H1 (cell line): ENCODE measurements at places on chromosomes 12 and 14. TPM values are rescaled to one million over a fixed set of nuclear protein-coding genes. Genes with fewer than 3 reads are reported as not detected.
A peak's percentile ranks its signal among the peaks of the same experiment; 100 is the strongest.

The EIF2S3B gene
- total RNA-seq = 5.3 and 6.7 TPM in 2 replicates

DNA sequence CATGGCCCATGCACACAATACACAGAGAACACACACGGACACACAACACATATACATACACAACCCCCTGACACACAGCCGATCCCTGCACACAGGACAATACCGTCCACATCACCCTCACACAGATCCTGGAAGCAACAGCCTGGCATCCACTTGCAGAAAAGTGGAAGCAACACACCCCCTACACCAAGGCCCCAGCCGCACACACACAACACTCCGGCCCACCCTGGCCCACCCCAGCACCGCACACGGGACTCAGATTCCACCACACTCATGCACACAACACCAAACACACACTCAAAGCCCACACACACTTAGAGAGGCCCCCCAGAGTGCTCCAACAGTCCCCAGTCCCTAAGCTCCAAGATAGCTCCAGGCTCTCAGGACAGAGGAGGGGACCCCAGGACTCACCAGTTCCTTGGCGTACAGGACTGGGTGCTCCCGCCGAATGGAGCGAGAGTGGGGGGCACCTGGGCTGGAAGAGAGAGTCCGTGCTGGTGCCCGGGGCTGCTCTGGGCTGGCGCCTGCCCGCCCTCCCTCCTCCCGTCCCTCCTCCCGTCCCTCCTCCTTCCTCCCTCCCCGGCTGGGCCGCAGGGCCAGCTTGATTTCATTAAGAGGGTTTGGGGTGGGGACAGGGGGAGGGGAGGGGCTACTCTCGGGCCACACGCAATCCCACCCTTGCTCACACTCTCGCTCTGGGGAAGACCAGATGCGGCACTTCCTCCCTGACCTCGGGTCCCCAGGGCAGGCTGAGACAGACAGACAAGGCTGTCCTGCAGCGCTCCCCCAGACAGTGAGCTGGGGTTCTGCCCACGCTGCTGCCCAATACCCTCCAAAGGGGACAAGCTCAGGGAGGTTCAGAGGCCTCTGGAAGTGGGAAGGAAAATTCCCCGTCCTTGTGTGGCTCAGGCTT lies at the start of gene TMEM119:
Gene TMEM119, minus strand, starts transcription at position 526 of the 913 bp plus-strand sequence. CDS start 5,701 bp downstream, outside the sequence.
- no peaks in the 10 kb centered on the region for H3K27me3 ChIP-seq
- H3K4me1 ChIP-seq = no peaks in the 10 kb centered on the region; the same call in 1 of the 2 replicates
- no peak within 1 kb of the TSS for H3K27ac ChIP-seq
- no peak for DNase-seq

- H3K27ac ChIP-seq = 0 out of 2 replicates have a peak overlapping the region, but pooled peaks have one; percentile 35
- no peak for DNase-seq
- no peaks in the 10 kb centered on the region for H3K36me3 ChIP-seq
These were observed 95.0 kb upstream of the OTX2 start for GRCh38 chr14:56905282-56905681.

The CCDC184 gene
- total RNA-seq = 2.2 and 2.5 TPM in 2 replicates

The MAP1LC3B2 gene
- 1.3 and 1.5 TPM in 2 replicates for total RNA-seq

DNA sequence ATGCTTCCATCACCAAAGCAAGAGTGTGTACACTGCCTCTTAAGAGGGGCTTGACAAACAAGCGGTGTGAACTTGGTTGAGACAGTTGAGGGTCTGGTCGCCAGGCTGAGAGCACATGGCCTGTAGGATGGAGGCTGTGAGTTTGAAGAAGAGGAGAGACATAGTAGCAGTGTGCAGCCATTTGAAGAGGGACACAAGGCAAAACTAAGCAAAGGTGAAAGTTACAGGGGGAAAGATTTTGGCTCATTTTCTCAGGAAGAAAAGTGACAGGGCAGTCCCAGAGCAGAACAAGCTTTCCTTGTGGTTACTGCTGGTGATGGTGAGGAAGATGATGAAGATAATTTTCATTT lies 11.3 kb upstream of the C12orf76 start:
- no peaks in the 10 kb centered on the region for H3K4me1 ChIP-seq
- H3K36me3 ChIP-seq = no peaks in the 10 kb centered on the region
- no peak overlapping the region for H3K4me3 ChIP-seq
- H3K27me3 ChIP-seq = no peaks in the 10 kb centered on the region
- no peak for DNase-seq

DNA sequence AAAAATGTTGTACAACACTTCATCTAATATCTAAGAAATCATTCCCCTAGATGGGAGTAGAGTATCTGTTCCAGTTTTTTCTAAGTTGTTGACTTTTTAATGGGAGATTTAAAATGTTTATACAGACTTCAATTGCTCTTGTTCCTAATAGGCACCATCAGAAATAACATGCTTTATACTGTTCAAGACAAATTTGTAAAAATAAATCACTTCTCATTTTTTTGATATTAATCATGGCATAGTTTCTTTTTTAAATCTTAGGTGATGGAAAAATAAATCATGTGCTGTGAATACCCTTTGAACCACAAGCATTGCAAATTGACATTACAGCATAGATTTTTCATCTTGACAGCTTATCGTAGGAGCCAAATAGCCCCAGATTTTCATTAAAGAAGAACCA lies 473.5 kb upstream of the MGAT4C start:
- H3K27me3 ChIP-seq = no peaks in the 10 kb centered on the region

- no peaks in the 10 kb centered on the region for H3K27me3 ChIP-seq
- H3K4me1 ChIP-seq = peaks cover 18% of the 10 kb centered on the region
- H3K27ac ChIP-seq = peak overlapping the region; percentile 16; the same call in 1 of the 2 replicates
- peaks cover 10% of the 10 kb centered on the region for H3K36me3 ChIP-seq
These were observed 38.9 kb downstream of the TEAD4 start for GRCh38 chr12:2997989-2998670.

The NINJ2 gene
- not detected in 2 replicates for total RNA-seq

DNA sequence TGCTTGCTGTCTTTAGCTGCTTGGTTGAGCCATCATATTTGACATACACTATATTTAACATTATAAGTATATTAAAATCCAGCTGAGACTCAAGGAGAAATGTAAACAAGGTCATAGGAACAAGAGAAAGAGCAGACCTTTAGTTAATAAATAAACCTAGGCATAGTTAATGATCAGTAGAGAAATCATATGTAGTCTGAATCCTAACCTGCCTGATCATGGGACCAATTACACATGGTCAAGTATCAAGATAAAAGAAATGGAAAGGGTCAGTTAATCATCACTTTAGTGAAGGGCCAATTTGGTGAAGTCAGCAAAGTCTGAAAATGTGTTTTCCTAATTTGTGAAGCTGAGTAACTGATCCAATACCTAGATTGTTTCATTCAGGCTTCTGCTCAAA lies 7.5 kb downstream of the RNF212B start:
- H3K4me1 ChIP-seq = peaks cover 2% of the 10 kb centered on the region; the same call in 1 of the 2 replicates
- no peaks in the 10 kb centered on the region for H3K27me3 ChIP-seq
- no peak overlapping the region for H3K4me3 ChIP-seq
- DNase-seq = no peak
- no peak overlapping the region for H3K27ac ChIP-seq
- H3K36me3 ChIP-seq = no peaks in the 10 kb centered on the region

The C12orf42 gene
- not detected in 2 replicates for total RNA-seq

The TMEM52B gene
- not detected in 2 replicates for total RNA-seq

- H3K36me3 ChIP-seq = no peaks in the 10 kb centered on the region
- no peak for DNase-seq
- no peak overlapping the region for H3K4me3 ChIP-seq
These were observed 68.2 kb upstream of the WSCD2 start for GRCh38 chr12:108060903-108061302.

The ADAM20 gene
- total RNA-seq = 0.26 TPM in 1 of 2 replicates, not detected in the other

The SIX6 gene
- total RNA-seq = not detected in 2 replicates

DNA sequence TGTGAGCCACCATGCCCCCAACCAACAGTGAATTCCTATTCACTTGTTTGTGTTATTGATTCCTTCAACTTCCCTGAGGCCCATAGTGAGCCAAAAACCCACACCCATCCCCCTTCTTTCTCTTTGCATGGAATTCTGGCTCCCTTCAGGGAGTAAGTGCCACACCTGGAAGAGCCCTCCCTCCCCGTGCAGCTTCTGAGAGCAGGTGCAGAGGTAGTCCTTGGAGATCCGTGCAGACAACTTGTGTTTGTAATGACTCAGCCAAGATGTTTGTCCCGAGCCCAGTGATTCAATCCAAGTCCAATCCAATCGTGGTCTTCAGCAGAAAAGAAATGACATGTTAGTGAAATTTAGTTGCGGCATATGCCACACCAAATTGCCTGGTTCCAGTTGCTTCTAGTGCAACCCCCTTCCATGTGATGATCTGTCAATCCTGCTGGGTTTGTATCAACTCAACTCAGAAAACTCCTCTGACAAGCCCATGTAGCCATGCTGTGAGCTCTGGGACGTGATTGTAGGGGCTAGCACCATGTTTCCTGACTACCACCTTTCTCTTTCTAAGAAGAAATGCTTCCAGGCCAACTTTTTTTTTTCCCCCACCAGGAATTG lies 27.5 kb downstream of the GPRC5A start:
- H3K27ac ChIP-seq = no peak overlapping the region
- no peaks in the 10 kb centered on the region for H3K27me3 ChIP-seq
- no peak overlapping the region for H3K4me3 ChIP-seq
- no peaks in the 10 kb centered on the region; the same call in none of the 2 replicates for H3K4me1 ChIP-seq

- H3K36me3 ChIP-seq = no peaks in the 10 kb centered on the region
- no peak overlapping the region for H3K4me3 ChIP-seq
- no peak for DNase-seq
- H3K27ac ChIP-seq = no peak overlapping the region
- H3K27me3 ChIP-seq = no peaks in the 10 kb centered on the region
- no peaks in the 10 kb centered on the region for H3K4me1 ChIP-seq
These were observed 75.8 kb downstream of the RIN3 start for GRCh38 chr14:92589213-92589852.

DNA sequence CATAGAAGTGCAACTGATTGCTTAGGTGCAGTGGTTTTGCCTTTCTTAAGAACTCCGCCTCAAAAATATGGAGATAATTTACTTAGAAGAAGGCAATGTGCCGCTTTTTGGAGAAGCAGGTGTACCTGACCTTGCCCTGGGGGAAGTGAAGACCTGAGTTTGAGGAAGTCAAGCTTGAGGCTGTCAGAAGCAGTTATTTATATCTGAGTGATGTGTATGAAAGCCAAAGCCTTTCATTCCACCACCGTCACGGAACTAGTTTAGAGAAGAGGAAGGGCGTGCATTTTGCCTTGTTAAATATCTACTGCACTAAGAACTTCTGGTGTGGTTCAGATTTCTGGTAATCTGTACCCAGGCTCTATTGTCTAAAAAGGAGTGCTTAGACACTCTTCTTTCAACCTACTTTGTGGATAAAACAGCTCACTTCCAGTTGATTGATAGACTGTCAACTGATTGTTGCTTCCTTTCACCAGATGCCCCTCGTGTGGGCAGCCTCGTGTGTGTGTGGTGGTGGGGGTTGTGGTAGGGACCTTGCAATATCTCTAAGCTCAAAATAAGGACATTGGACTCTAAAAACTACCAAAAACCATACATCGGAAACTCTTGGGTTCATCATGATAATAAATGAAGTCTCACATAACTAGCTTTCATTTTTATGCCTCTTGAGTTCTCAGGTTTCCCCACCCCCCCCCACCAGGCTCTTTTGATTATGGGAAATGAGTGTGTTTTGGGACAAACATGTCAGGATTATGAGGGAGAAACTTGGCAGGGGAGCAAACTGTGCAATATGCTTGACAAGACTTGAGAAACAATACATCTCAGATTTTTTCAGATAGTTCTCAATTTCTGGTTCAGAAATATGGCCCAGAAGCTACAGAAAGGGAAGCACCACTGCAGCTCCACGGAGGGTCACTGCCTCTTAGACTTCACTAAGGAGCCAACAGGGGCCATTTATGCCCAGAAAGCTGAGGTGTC lies 78.6 kb downstream of the ARF6 start:
- H3K27ac ChIP-seq = no peak overlapping the region
- no peak for DNase-seq
- peaks cover 3% of the 10 kb centered on the region for H3K4me1 ChIP-seq
- H3K4me3 ChIP-seq = no peak overlapping the region
- H3K36me3 ChIP-seq = no peaks in the 10 kb centered on the region

- no peak overlapping the region for H3K4me3 ChIP-seq
- H3K27me3 ChIP-seq = no peaks in the 10 kb centered on the region
- no peak for DNase-seq
- H3K27ac ChIP-seq = no peak overlapping the region
- no peaks in the 10 kb centered on the region for H3K4me1 ChIP-seq
These were observed 26.2 kb downstream of the ANG start for GRCh38 chr14:20714593-20715250.

The GPRC5D gene
- total RNA-seq = not detected in 2 replicates

DNA sequence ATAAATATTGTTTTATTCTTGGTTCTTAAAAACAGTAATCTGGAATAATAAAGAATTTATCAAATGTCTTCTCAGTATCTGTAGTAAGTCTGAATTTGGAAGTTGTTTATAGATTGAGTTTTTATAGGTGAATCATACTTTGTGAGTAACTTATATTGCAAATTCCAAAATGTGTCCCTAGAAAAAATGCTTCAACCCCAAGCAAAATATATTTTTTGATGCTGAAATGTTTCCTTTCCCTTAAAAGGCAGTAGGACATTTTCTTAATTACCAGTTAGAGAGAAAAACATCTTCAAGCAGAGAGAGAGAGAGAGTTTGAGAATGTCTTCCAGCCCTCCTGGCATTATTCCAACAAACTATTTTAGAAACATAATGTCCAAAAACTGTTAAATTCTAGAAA lies 37.9 kb downstream of the PELI2 start:
- peaks cover 5% of the 10 kb centered on the region for H3K4me1 ChIP-seq
- H3K36me3 ChIP-seq = no peaks in the 10 kb centered on the region
- no peak for DNase-seq
- H3K27me3 ChIP-seq = no peaks in the 10 kb centered on the region
- H3K4me3 ChIP-seq = no peak overlapping the region
- H3K27ac ChIP-seq = no peak overlapping the region

DNA sequence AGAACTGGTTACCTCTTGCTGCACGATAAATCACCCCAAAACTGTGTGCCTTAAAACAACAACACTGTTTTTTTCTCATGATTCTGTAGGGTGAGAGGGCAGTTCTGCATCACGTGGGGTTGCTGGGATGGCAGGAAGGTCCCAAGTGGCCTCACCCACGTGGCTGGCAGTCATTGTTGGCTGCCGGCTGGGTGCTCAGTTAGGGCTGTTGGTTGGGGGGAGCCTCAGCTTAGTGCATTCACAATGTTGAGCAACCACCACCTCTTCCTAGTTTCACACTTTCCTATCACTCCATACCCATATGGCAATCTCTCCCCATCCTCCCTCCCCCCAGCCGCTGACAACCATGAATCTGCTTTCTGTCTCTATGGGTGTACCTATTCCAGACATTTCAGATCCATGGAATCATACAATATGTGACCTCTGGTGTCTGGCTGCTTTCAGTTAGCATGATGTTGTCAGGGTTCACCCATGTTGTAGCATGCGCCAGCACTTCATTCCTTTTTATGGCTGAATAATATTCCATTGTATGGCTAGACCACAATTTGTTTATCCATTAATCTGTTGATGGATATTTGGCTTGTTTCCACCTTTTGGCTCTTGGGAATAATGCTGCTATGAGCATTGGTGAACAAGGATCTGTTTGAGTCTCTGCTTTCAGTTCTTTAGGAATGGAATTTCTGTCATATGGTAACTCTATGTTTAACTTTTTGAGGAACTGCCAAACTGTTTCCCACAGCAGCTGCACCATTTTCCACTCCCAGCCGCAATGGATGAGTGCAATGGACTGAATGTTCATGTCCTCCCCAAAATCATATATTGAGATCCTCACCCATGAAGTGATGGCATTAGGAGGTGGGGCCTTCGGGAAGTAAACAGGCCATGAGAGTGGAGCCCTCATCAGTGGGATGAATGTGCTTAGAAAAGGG lies 11.2 kb upstream of the POP5 start:
- no peak overlapping the region for H3K27ac ChIP-seq
- DNase-seq = no peak
- H3K4me1 ChIP-seq = no peaks in the 10 kb centered on the region
- no peak overlapping the region for H3K4me3 ChIP-seq

GRCh38 chr12:47237751-47238211 lies 158.0 kb upstream of the AMIGO2 start:
- H3K4me1 ChIP-seq = no peaks in the 10 kb centered on the region
- peaks cover 1% of the 10 kb centered on the region for H3K27me3 ChIP-seq
- H3K27ac ChIP-seq = no peak overlapping the region
- H3K36me3 ChIP-seq = no peaks in the 10 kb centered on the region
- no peak for DNase-seq
